ENCODE measurements at places on chromosomes 13 and 19.
A peak's percentile ranks its signal among the peaks of the same experiment; 100 is the strongest.

DNA sequence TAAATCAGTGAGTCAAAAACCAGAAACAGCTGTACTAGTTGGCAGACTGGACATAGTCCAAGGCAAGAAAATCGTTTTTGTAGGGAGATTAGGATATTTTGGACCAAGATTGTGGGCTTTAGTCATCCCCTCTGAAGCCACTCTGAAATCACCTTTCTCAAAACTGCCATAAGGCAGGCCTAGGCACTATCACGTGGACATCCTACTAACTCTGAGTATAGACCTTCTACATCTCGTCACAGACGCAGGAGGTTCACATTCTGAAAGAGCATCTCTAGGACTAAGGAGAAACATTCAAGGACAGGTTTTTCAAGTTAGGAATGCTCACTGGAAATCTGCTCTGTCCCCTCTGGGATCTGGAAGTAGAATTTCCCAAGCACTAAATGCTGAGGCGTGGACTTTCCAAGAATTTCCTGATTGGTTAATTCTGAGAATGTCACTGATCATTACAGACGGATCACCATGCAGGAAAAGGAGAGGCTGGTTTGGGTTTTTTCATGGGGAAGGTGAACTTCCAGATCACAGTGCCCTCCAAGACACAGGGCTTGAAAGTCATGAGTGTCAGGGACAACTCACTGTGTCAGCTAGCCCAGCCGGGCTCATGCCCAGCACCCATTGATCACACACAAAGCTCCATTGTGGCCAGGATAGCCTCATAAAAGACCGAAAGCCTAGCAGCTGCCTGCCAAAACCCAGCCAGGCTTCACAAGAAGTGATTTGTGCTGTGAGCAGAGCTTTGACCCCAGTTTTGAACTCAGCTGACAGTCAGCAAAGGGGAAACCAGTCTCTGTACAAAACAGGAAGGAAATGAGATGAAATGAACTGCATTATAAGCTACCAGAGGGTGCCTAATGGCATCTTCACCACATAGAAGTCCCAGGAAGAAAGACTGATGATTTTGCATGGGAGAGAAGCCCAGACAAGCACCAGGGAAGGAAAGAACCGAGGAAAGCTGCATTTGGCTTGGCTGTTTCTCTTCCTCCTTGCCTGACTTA, 2.7 kb upstream of the RUBCNL start:
- peak; percentile 77 for DNase-seq

- DNase-seq, result no peak
Observed at GRCh38 chr13:86403181-86403580, 604.0 kb upstream of the SLITRK6 start.

DNA sequence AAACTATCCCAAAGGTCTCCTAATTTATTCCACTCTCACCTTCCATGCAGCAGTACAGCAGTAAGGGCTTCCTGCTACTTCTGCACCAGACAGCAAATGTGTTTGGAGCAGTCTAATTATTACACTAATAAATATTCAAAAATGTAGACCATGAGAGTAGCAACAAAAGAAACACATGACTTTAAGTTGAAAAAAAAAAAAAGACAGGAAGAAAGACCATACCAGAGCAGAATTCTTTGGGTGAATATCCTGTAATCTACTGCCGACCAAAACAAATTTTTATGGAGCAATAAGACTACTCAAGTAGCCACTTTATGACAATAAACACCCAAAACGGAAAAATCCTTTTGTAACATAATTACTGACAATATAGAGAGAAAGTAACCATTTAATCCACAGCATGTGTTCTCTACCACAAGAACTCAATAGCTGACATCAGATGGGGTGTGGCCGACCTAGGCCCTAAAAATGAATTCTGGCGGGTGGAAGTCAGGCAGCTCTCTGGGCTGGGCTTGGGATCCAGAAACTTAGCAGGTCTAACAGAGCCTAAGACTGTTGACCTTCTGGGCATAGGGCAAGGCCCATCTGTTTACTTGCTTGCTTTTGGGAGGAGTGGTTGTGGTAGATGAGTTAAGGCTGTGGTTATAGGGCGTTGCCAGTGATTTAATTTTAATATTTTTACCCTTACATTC, 4.6 kb downstream of the KLF12 start:
- no peak for DNase-seq

- DNase-seq, result no peak
Observed at GRCh38 chr19:7307590-7308218, 13.5 kb upstream of the INSR start.
